Stimulated activated CD8-positive, alpha-beta memory T cell treated with anti-CD3 and anti-CD28 coated beads, Interleukin-4, amount 100 ng/mL, for 1 hour (primary cell): ENCODE measurements at places on chromosomes 4 and X.

GRCh38 chrX:71941776-71942175 lies 31.1 kb downstream of the NHSL2 start:
- DNase-seq, result no peak

DNA sequence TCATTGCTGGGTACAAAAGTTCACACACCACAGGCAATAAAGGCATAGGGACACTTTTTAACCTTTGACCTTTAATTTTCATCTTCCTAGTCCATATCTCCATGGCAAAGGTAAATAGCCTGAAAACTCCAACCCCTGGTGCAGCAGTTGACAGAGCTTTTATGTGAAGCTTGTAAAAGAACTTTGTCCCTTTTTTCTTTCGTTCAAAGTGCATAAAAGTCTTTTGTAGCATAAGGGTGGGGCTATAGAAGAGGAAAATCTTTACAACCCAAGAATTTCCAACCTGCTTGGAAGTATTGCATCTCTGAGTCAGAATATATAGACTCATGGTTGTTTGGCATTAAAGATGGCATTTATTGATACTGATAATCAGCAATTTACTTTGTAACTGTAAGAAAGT lies 20.4 kb downstream of the POF1B start:
- no peak for DNase-seq

DNA sequence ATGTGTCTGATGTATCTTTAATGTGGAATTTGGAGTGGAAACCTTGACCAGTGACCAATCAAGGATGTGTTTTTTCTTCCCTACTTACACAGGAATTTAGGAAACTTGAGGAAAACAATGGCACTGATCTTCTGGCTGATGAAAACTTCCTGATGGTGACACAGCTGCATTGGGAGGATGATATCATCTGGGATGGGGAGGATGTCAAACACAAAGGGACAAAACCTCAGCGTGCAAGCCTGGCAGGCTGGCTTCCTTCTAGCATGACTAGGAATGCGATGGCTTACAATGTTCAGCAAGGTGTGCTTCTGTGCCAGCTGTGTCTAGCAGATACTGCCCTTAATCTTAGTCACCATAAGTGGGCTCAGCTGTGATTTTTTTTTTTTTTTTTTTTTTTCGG lies 12.6 kb downstream of the TAF1 start:
- no peak for DNase-seq

DNA sequence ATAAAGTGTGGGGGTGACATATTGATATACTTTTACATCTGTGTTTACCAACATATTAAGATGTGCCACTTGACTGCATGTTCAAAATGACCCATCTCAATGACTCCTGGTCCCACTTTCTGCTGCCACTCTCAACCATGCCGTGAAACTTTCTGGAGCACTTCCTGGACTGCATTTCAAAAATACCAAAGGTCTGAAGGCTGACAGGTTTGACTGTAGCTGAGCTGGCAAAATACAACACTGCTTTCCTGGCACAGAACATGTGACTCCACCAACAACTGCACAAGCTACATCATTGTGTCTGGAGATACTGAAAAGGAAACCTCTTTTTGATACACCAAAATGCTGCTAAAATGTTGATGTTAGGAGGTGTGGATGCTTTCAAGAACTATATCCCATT lies 184.8 kb downstream of the UNC5C start:
- DNase-seq, result no peak

GRCh38 chr4:6076391-6076790 lies 58.2 kb upstream of the C4orf50 start:
- no peak for DNase-seq

DNA sequence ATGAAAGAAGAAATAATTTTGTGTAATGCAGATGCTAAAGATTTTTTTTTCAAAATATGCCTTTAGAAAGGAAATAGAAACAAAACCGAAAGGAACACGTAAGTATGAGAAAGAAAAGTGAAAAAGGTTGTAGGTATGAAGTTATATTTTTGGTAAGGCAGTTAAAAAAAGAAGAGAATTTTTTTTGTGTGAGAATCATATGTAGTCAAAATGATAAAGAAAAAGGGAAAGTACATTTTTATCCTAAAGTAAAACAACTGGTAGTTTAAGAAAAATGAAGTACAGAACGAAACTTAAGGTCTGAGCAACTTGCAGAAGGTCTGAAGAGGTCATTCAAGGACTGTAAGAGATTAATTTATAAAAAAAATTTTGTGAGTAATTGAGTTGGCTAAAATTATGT lies 164.0 kb upstream of the TRAM1L1 start:
- DNase-seq, result no peak

DNA sequence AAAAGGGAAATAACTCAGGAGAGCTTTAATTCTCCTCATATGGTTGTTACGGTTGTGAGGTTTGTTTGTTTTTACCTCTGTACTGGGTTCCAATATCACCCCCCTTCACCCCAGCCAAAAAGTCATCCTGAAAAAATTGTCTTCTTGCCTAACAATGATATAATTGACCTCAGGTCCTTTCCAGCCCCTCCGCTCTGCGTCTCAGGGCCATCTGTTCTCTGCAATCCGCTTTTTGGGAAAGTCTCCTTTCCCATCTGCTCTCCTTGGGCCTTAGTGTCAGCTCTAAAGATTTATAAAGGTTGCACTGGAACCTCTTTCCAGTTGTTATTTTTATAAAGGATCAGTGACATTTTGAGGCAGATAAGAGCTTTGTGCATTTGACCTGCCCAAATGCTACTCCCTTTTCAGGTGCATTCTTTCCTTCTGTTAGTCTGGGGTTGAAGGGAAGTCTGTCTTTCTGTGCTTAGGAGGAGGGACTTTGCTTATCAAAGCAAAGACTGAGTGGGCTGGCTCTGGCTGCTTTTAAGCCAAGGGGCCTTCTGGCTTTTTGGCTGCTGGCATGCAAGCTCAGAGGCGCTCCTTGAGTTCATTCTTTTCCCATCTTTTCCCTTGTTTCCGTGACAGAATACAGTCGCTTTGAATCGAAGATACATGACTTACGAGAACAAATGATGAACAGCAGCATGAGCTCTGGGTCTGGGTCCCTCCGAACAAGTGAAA lies 34.1 kb downstream of the DLG3 start:
- DNase-seq, result no peak

DNA sequence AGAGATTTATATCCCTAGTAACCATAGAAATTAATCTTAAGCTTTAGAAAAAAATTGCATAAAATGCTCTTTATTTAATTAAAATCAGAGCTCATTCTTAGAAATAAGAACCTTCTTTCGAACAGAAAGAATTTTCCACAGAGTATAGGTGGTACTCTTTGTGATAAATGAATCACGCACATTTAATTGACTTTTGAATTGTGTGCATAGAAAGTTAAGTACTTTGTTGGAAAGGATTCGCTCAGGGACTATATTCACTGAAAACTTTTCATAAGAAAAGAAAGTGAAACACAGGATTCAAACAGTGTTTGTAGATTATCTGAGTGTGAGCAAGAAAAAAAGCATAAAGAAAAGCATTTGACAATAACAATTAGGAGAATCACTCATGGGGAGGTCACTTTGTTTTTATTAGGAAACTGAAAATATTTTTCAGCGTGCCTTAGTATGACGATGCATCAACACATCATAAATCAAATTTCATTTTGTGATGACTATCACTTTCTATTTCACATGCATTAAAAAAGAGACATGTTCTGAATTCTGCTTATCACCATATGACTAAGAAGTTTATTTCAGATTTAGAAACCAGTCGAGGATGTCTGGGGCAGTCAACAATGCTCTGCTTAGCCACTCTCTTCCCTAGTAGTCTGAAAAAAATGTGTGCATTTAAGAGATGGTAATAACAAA lies 49.5 kb downstream of the STX18 start:
- no peak for DNase-seq

DNA sequence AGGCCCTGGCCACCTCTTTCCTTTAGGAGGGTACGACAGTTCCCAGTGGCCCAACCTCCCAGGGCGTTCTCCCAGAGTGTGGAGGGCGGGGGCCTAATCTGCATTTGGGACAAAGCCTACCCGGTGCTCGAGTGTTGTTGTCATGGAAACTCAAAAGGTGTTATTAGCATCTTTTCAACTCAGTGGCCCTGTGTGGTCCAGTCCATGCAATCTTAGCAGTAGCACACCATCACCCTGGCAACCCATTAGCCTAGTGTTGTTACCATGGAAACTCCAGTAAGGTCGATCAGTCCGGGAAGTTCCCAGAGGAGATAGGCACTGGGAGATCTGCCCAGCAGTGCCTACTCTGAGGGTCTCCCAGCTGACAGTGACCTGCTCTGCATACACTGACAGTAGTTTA lies 20.2 kb downstream of the APLN start:
- no peak for DNase-seq

DNA sequence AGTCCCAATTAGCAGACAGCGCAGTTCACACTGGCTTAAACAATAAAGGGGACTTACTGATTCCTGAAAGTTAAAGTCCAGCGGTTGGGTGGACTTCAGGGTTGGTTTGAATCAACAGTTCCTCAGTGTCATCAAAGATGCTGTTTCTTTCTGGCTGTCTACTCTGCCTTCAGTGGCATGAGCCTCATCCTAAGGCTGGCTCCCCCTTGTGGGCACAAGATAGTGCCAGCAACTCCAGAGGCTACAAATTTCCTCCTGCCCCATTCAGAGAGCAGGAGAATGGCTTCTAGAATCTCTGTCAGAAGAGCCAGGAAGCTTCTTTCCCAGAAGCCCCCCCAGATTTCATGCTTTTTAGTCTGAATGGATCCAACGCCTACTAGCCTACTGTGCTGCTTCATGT lies 82.4 kb upstream of the MTM1 start:
- DNase-seq, result peak; percentile 17

- no peak for DNase-seq
Measured at GRCh38 chrX:53798281-53798680, 111.8 kb upstream of the HUWE1 start.

GRCh38 chrX:123830309-123830708 lies 29.5 kb upstream of the XIAP start:
- no peak for DNase-seq

GRCh38 chrX:86805241-86805640 lies 657.0 kb downstream of the DACH2 start:
- DNase-seq, result no peak

GRCh38 chr4:76275486-76276124 lies 24.1 kb downstream of the FAM47E start:
- DNase-seq, result no peak

- DNase-seq, result no peak
Measured at GRCh38 chr4:7187691-7188090, 4.6 kb upstream of the SORCS2 start.

DNA sequence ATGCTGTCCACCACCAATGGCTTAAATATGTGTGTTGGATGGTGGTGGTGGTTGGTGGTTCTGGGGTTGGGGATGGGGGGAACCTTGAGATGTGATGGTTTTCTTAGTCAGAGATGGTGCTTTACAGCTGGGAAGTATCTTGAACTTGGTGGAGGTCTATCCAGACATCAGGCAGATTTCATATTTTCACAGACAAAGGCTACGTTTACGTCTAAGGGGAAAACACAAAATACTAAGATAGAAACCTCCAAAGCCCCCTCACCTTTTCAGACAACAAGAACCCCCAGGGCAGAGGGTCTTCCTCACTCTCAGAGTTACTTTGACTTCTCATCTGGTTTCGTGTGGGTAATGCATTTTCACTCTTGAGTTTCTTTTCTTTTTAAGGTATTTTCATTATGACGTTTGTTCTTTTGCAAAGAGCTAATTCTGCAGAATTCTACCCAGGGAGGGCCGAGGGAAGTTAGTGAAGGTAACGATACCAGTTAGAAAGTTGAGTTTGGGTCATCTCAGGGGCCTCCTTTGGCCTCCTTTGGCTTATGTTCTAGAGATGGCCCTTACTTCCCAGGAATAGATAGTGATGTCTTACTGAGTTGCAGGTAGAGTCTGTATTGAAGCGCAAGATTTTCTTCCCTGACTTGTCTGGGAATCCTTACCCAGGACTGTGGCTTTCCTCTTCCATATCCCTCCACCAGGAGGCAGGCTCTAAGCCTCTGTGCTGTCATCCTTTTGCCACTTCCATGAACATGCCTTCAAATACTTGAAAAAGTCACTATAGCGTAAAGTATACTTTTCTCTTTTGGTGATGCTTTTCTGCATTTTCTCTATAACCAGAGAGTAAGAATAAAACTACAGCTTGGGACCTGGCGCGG lies 31.9 kb downstream of the RHOH start:
- no peak for DNase-seq

DNA sequence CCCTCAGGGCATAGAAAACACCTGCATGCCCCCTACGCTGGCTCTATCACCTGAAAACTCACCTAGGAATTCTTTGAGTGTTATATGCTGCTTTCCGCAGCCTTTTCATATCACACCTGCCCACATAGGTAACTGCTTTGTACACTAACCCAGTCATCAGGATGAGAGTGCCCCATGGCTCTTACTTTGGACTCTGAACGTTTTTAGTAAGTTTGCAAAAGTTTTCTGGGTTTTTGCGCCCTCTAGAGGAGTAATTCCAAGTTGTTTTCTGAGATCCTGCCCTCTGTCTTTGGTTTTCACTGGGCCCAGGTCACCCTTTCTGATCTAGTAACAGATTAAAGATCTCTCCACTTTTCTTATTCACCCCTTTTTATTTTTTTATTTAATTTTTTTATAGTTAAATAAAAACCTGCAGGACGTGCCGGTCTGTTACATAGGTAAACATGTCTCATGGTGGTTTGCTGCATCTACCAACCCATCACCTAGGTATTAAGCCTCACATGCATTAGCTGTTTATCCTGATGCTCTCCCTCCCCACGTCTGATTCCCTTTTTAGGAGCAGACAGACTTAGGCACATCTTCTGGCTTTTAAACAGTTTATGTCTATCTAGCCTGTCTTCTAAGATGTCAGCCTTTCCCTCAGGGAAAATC lies 139.2 kb downstream of the NWD2 start:
- no peak for DNase-seq

DNA sequence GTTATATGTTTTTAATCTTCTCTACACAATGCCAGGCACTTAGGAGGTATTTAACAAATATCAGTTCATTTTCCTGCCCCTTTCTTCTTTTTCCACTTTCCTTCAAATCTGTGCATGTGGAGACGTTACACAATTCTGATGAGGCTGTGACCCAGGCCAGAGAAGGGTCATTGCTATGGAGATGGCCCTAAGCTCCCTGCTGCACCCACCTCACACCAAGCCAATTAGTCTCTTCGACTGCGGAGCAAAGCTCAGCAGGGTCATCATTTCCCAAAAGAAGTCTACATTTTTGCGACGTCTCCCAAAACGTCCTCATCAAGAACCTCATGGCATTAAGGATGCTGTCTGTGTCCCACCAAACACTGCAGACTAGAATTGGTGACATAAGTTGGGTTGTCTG lies 28.9 kb upstream of the VEGFD start:
- no peak for DNase-seq

DNA sequence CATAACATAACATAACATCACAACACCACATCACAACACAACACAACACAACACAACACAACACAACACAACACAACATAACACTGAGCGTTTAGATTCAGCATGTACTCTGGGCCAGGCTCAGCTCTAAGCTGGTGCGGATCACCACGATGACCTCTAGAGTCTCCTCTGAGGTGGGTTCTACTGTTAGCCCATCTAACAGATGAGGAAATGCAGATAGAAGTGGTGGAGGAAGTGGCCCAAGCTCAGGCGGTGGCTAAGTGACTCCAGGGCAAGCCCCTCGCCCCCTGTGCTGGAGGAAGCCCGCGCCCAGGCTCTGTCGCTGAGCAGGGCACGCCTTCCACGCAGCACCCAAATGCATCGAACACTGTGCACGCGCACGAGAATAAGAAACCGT lies 45.3 kb upstream of the CDKN2AIP start:
- no peak for DNase-seq
